Hepatocyte (in vitro differentiated cells): ENCODE measurements at places on chromosomes 11 and 22. TPM values are rescaled to one million over a fixed set of nuclear protein-coding genes. Genes with fewer than 3 reads are reported as not detected.

Gene CCND1
- total RNA-seq = 69.6 and 80.2 TPM in 2 replicates

Gene NXPE4
- total RNA-seq = 0.10 TPM in 1 of 2 replicates, not detected in the other

Gene PES1
- total RNA-seq = 42.4 and 45.8 TPM in 2 replicates

Gene TRPC6
- total RNA-seq = 2.2 and 4.8 TPM in 2 replicates

Gene KCNK4
- not detected in 2 replicates for total RNA-seq

GRCh38 chr11:8194956-8195355 is 26.1 kb upstream of the RIC3 start:
- no peak overlapping the region for H3K27ac ChIP-seq
- no peaks in the 10 kb centered on the region for H3K4me1 ChIP-seq
- no peak overlapping the region for H3K4me3 ChIP-seq

DNA sequence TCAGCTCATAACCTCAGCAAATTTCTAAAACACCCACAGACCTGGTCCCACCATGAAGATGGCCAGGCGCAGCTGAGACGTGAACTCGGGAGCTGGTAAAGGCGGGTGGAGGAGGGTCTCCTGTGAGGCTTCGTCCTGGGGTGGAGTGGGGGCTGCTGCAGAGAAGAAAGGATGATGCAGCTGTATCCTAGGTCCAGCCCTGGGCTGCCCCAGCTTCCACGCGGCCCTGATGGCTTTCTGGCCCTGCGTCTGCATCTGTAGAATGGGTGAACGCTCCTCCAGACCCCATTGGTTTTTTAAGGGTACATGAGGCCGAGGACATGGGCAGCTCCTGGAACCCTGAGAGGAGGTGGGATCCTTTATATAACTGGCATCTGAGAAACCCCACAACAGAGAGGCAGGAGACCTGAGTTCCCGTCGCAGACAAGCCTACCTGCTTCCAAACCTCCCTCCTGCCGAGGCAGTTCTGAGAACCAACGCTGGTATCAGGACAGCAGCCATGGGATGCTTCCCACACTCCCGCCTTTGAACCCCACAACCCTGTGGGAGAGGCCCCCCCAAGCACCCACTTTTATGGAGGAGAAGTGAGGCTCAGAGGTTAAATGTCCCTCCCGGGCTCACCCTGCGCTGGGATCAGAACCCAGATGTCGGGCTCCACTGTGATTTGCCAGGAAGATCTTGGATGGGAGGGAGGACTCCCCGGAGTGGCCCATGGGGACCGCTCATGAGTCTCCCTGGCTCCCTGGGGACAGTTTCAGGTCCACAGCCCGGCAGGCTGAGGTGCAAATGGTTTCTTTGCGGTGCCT is 55.2 kb upstream of the FGF3 start:
- no peak for DNase-seq
- no peak overlapping the region for H3K27ac ChIP-seq
- no peaks in the 10 kb centered on the region for H3K27me3 ChIP-seq
- no peak overlapping the region for H3K4me3 ChIP-seq
- H3K4me1 ChIP-seq = no peaks in the 10 kb centered on the region

- no peaks in the 10 kb centered on the region for H3K36me3 ChIP-seq
- H3K27me3 ChIP-seq = no peaks in the 10 kb centered on the region
- no peak overlapping the region for H3K27ac ChIP-seq
- no peak overlapping the region for H3K4me3 ChIP-seq
- no peak for DNase-seq
Observed at GRCh38 chr11:96465512-96465911, 75.7 kb downstream of the JRKL start.
